Stimulated activated CD8-positive, alpha-beta memory T cell treated with anti-CD3 and anti-CD28 coated beads, Interleukin-15, amount 100 ng/mL, for 24 hours (primary cell): ENCODE measurements at places on chromosomes 6 and 20.

GRCh38 chr20:57387945-57388371, 3.2 kb upstream of the RBM38 start:
- no peak for DNase-seq

GRCh38 chr6:155505608-155505989, 50.0 kb upstream of the NOX3 start:
- no peak for DNase-seq

- no peak for DNase-seq
Observed at GRCh38 chr6:148367411-148368024, 24.9 kb downstream of the SASH1 start.

GRCh38 chr6:99603421-99604165, 3.0 kb upstream of the PRDM13 start:
- DNase-seq: no peak
